Esophagus mucosa (tissue), 1 donor: ENCODE measurements at places on chromosomes 3 and 15. TPM values are rescaled to one million over a fixed set of nuclear protein-coding genes. Genes with fewer than 3 reads are reported as not detected.

GRCh38 chr15:78937132-78937739 is 7.6 kb downstream of the CTSH start:
- ATAC-seq: no peak

GRCh38 chr15:35925275-35926006 is 379.5 kb upstream of the DPH6 start:
- no peak for ATAC-seq

GRCh38 chr15:80003934-80004472 is 33.0 kb upstream of the BCL2A1 start:
- ATAC-seq: no peak

The PARP15 gene
- total RNA-seq: 0.56 TPM

The LZTFL1 gene
- total RNA-seq: 7.0 TPM

DNA sequence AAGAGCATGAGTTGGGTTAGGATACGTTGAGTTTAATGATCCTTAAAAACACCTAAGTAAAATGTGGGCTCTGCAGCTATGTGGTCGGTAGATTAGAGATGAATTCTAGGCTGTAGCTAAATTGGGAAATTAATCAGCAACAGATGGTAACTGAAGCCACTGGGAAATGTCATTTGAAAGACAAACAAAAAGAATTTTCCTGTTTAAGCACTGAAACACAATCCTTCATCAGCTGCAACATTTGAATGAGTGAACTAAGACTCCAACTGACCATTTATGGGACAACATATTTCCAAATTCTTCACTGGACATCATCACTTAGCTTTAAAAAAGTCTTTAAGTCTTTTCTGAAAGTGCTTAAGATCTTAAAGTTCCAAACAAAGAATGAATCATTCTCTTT is 226.9 kb downstream of the ZNF385D start:
- no peak for ATAC-seq

DNA sequence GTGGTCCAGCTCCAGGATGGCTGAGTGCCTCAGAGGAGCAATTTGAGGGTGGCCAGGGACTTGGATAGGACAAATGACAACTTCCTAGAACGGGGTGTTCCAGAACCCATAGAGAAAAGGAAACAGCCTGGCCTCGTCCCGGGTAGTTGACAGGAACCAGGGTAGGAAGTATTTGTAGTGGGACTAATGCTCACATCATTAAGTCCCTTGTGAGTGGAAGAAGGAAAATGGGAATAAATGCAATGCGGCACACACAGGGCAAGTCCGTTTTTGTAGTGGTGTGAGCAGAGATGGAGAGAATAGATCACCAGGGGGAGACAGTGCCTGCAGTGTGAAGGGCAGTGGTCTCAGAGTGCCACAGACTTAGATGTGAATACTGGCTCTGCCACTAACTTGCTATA is 19.6 kb downstream of the TIMP4 start:
- peak; percentile 44 for ATAC-seq

The MED12L gene
- total RNA-seq: 0.32 TPM

The ATP13A5 gene
- 0.12 TPM for total RNA-seq

The TTC21A gene
- 2.3 TPM for total RNA-seq

GRCh38 chr3:126269354-126269753 is 87.9 kb downstream of the KLF15 start:
- ATAC-seq: no peak

The KCNMB3 gene
- total RNA-seq: 0.68 TPM

The IRAK2 gene
- 6.0 TPM for total RNA-seq

The GATM gene
- 11.3 TPM for total RNA-seq

DNA sequence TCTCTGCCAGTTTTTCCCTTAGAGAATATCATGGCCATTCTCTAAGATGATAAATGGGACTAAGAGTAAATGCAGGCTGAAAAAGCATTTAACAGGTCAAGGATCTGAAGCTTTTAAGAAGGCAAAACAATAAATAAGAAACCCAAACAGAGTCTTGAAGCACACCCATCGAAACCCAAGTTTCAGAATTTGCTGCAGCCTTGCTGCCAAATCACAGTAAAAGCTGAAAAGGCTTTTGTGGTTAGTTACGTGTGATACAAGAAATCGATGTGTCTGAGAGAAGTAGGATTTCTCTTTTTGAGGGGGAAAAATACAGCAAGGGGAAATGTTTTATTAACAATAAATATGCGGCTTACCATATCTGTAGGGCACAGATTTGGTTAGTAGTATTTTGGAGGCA is 92.0 kb downstream of the IGF1R start:
- ATAC-seq: no peak

DNA sequence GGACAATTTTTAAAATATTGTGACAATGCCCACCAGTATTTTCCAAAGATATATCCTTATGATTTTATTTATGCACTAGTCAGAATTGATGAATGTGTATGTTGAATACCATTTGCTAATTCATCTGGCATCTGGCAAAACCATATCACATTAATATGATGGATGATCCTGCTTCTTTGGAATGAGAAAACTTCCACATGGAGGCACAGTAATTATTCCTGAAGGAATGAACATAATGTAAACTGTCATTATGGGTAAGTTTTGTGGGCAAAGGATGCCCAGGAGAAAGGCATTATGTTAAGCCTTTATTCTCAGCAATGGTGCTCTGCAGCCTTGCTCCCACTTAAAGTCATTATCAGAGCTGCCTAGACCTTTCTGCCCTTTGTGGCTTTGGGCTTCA is 113.0 kb upstream of the MME start:
- ATAC-seq: no peak
